AG04450 (cell line): ENCODE measurements at places on chromosomes 2 and 18.

- DNase-seq = no peak
Observed at GRCh38 chr18:65527879-65528633, 222.8 kb upstream of the CDH7 start.

DNA sequence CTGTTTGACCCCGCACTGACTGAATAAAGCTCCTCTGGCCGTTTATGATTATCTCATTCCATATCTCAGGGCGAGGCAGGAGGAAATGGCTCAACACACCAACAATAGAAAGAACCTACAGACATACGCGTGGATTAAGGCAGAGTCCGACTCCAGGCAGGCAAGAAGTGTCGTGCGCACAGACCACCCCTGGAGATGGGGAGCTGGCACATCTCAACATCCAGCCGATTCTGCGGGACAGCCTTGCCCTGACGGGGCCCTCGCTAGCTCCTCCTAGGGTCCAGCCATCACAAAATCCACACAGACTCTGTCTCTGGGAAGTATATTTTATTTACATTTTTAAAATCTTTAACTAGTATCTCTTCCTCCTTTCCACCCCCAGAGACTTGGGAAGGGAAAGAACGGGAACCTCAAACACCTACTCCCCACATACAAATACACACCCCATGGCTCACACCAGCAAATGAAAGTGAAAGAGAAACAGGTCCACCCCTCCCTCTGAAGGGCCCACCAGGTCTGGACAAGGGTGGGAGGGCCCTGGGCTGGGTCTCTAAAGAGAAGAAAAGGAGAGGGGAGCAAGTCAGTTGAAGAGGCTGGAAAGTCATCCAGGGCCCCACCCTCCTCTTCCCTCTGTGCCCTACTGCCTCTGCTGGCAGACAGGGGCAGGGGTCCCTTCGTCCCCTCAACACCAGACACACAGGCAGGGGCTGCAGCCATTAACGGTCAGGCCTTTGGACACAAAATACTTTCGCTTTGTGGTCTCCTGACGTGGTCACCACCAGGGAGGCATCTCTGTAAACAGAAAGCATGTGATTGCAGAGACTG is 3.2 kb downstream of the GPBAR1 start:
- no peak for DNase-seq

- peak; percentile 85 for DNase-seq
Observed at GRCh38 chr2:55111570-55112228, 61.4 kb upstream of the RTN4 start.

DNA sequence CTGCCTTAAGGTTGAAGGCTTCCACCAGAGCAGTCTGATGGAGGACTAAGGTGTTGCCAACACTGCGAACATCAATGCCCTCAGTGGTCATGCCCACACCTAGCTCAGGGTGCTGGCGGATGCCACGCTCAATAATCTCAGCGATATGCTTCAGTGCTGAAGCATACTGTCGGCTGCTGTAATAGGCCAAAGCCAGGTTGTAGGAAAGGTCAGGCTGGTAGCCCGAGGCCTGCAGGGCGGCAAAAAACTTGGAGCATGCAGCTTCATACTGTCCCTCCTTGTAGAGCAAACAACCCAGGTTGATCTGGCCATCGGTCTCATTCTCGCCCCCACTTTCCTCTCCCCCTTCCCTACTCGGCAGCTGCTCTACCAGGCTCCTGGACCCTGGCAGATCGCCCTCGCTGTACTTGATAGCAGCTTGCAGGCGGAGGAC is 159.4 kb downstream of the AGPS start:
- DNase-seq = no peak

GRCh38 chr18:55781481-55781957 is 193.5 kb upstream of the TCF4 start:
- no peak for DNase-seq
